ENCODE measurements at places on chromosomes 3 and 15.

GRCh38 chr3:22937536-22937935 lies 265.6 kb upstream of the UBE2E2 start:
- DNase-seq, result no peak

DNA sequence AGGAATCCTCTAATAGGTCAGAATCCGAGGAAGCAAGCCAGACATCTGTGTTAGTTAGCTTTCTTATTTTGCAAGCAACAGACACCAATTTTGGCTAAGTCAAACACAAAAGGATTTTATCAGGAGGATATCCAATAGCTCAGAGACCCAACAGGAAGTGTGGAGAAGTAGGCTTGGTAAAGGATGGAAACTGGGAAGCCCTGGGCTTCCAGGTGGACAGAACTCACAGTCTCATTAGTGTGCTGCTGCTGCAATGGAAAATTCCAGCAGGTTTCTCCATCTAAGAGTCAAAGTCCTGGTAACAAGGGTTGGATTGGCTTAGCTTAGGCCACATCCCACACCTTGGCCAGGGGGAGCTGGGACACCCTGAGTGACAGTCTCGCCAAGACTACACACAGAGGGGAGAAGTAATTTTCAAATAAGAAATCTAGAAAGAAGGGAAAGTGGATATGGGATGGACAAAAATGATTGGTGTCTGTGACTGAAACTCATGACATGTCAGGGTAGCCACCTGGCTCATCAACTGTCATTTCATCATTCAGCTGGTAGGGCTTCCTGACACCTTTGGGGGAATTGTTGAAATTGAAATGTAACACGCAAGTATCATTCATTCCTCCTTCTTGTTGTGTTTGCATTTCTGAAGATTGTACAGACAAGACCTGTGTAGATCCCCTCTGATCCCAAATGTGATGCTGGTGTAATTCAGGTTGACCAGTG lies 158.6 kb downstream of the THSD4 start:
- DNase-seq, result no peak

GRCh38 chr3:152558386-152558785 lies 276.5 kb upstream of the P2RY1 start:
- no peak for DNase-seq

- no peak for DNase-seq
Observed at GRCh38 chr3:126927401-126927750, 55.5 kb upstream of the PLXNA1 start.

DNA sequence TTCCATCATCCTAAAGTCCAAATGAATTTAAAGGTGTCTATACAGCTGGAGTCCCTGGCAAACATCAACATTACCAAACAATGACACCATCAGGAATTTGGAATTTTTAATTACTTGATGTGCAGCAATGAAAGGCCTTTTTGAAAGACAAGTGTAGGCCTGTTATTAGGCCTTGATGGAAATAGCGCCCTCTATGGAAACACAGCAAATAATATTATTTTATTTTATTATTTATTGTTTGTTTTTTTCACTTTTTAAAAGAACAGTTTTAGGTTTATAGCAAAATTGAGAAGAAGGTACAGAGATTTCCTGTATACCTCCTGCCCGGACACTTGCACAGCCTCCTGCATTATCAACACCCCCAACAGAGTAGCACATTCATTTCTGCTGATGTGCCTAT lies 18.1 kb upstream of the OR5AC2 start:
- no peak for DNase-seq

GRCh38 chr3:44050101-44050500 lies 191.6 kb upstream of the TOPAZ1 start:
- no peak for DNase-seq

GRCh38 chr15:80779658-80780415 lies 667 bp downstream of the CEMIP start:
- DNase-seq, result peak; percentile 14

GRCh38 chr15:38810686-38811085 lies 246.1 kb upstream of the RASGRP1 start:
- DNase-seq, result no peak

- no peak for DNase-seq
Observed at GRCh38 chr3:24111711-24112110, 166.6 kb downstream of the NR1D2 start.

DNA sequence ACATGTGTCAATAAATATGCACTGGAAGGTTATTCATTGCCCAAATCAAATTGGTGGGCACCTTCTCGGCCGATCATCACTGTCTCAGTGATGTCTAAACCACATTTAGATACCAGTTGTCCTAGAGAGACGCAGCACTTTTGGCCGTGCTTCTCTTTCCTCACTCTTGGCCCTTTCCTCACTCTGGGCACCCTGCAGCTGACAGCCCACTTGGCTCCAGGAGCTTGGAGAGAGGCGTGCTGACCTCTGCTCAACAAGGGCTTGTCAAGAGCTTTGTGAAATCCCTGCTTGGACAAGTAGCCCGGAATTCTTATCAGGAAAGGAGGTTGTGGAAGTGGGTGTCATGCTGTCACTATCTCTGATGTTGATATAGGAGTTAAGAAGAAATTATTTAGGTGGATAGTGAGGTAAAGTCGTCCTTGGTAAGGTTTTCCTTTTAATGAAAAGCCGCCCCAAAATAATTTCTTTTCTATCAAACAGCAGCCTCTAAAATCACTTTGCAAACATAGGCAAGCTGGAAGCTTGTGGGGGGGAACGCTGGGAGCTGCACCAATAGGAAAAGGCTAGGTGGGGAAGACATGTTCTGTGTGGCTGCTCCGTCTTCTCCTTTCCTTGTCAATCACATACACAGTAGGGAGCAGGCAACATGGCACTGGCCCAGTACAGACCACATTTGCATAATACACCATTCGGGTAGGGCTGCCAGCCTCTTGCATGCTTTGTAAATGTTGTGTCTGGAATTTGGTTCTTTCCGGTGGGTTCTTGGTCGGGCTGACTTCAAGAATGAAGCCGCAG lies 126.8 kb upstream of the UBE3A start:
- DNase-seq, result no peak

- DNase-seq, result no peak
Observed at GRCh38 chr3:30657914-30658313, 51.5 kb downstream of the TGFBR2 start.

- DNase-seq, result no peak
Observed at GRCh38 chr3:10574101-10574620, 68.8 kb upstream of the ATP2B2 start.

GRCh38 chr3:171407759-171408158 lies 52.4 kb downstream of the TNIK start:
- no peak for DNase-seq

DNA sequence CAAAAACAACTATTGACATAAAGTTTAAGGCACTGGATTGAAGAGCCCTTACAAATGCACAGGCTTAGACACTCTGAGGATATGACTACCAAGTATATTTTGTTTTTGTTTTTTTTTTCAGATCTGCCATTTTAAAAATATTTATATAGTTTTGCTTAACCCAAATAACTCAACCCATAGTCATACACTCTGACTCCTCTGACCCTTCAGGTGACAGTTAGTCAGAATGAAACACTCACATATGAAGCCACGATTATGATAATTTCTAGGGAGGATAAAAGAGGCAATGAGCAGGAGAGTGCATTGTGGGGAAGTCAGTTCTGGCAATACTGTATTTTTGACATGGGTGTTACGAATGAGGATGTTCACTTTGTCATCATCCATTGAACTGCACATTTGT lies 774.7 kb downstream of the MECOM start:
- DNase-seq, result no peak

DNA sequence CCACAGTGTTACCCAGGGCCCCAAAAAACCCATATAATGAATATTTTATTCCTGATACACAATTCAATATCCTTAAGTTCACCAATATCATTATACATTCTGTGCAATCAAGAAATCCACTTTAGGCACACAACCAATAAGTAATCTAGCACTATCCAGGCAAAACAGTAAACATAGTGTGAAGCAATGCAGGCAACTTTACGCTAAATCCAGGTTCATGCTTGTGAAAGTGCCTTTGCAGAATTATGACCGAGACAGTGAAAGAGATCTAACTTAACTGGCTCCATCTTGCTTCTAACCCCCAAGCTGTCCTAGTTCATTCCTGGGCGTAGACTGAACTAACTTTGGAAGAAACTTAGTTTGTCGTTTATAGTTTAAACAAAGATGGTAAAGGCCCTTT lies 34.2 kb upstream of the INO80 start:
- DNase-seq, result no peak

DNA sequence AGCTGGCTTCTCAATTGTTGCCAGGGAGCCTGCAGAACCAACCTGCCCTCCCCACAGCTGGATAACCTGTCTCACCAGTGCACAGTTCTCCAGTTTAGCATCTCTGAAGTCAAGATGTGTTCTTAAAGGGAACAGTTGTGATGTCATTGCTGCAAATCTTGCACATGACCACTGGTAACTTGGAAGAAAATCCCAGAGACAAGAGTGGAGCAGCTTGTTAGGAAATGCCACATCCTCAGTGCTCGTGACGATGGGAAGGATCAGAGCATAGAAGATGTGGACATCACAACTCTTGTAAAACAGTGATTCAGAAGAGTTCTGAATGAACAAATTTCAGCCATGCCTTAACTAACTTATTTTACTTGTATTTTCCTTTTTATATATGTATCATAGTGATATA lies 36.1 kb upstream of the LIMD1 start:
- no peak for DNase-seq

DNA sequence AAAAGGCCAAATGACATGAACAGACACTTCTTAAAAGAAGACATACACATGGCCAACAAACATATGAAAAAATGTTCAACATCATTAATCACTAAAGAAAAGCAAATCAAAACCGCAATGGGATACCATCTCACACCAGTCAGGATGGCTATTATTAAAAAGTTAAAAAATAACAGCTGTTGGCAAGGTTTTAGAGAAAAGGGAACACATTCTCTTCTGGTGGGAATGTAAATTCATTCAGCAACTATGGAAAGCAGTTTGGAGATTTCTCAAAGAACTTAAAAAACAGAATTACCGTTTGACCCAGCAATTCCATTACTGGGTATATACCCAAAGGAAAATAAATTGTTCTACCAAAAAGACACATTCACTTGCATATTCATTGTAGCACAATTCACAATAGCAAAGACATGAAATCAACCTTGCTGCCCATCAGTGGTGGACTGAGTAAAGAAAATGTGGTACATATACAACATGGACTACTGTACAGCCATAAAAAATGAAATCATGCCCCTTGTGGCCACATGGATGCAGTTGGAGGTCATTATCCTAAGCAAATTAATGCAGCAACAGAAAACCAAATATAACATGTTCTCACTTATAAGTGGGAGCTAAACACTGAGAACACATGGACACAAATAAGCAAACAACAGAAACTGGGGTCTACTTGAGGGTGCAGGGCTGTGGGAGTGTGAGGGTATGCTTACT lies 190.7 kb upstream of the MCTP2 start:
- no peak for DNase-seq

GRCh38 chr3:161199926-161200325 lies 21.2 kb upstream of the NMD3 start:
- no peak for DNase-seq

- no peak for DNase-seq
Observed at GRCh38 chr15:59685737-59686297, 3.3 kb downstream of the BNIP2 start.

- no peak for DNase-seq
Observed at GRCh38 chr3:106006001-106006400, 137.2 kb upstream of the CBLB start.

- no peak for DNase-seq
Observed at GRCh38 chr15:28017423-28017924, 81.6 kb downstream of the OCA2 start.

DNA sequence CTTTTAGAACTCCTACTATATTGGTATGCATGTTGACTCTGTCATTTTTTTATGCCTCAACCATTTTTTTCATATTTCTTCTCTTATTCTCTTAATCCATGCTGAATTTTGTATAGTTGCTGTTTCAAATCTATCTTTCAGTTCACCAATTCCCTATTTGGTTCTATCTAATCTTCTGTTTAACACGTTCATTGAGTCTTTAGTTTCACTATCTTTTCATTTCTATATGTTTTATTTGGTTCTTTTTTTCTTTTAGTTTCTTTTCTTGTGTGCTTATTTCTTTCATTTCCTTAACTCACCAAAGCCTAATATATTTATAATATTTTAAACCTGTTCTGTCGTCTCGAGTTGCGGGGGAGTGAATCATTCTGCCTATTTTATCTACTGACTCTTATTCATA lies 8.0 kb downstream of the AQP9 start:
- DNase-seq, result no peak

- DNase-seq, result no peak
Observed at GRCh38 chr15:68272721-68273271, 4.7 kb upstream of the FEM1B start.

GRCh38 chr15:91882858-91883586 lies 29.5 kb downstream of the SLCO3A1 start:
- DNase-seq, result no peak

DNA sequence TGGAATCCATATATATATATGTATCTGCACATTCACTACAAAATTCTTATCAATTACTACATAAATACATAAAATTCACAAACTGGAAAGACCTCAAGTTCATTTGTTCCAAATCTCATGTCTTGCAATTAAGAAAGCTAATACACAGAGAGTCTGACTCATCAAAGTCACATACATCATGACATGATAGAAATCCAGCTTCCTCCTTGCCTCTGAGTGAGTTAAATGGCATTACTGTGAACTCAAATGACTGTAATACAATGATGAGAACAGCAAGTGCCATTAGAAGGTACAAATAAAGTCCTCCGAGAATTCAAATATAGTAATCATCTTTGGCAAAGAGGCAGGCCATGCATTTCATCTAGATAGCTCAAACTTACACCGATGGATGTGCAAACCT lies 55.1 kb upstream of the AGTR1 start:
- DNase-seq, result no peak

DNA sequence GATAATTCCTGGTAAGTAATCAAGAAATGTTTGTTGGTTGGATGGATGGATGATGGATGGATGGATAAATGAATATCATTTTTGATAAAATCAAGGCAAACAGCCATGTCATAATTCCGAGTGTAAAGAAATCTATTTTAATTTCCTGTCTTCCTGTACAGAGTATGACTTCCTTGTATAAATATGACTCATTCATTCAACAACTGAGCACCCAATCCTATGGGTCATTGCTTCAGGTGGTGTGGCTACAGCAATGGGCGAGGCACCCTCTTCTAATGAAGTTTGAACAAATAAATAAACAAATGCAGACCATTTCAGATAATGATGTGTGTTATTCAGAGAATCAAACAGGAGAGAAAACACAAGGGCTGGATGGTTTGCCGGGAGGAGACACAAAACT lies 198.7 kb downstream of the TNIK start:
- peak; percentile 57 for DNase-seq

GRCh38 chr3:39469945-39470344 lies 2.5 kb downstream of the MOBP start:
- DNase-seq, result no peak

GRCh38 chr15:60917461-60918145 lies 311.5 kb downstream of the RORA start:
- no peak for DNase-seq

All from NCI-H774 (cell line).